ENCODE measurements at places on chromosomes 5 and 9.

DNA sequence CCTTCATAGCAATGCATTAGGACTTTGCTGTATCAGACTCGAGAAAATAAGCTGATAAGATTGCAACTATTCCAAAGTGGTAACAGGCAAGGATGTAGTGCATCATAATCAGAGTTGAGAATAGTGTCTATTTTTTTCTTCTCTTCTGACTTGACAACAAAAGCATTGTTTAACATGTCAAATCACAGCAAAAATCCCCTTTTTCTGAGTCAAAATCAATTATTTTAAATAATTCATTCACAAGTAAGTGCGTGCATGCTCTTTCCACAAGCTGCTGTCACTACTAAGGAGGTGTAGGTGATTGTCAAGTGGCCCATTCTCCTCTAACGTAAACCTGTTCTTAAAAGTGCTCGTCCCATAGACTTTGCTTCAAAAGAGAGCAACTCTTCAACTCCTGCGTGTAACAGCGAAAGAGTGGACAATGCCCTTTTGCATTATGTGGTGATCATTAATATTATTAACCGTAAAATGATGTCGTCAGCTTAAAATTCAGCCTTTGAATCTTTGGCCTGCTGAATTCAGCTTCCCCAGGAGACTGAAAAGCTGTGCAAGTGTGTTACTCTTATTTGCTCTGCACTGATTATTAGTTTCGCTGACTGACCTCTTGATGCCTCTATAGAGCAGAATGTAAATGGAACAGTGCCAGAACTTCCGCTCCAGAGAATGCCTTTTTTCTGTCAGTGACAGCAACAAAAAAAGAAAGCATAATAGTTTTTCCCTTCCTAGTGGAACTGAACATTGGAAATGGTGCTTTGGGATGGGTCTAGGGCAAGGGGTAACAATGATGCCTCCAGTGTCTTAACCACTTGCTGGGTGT lies 680.8 kb upstream of the SEMA6A start:
- DNase-seq = no peak

GRCh38 chr5:37005946-37006540 lies 129.5 kb downstream of the NIPBL start:
- no peak for DNase-seq

DNA sequence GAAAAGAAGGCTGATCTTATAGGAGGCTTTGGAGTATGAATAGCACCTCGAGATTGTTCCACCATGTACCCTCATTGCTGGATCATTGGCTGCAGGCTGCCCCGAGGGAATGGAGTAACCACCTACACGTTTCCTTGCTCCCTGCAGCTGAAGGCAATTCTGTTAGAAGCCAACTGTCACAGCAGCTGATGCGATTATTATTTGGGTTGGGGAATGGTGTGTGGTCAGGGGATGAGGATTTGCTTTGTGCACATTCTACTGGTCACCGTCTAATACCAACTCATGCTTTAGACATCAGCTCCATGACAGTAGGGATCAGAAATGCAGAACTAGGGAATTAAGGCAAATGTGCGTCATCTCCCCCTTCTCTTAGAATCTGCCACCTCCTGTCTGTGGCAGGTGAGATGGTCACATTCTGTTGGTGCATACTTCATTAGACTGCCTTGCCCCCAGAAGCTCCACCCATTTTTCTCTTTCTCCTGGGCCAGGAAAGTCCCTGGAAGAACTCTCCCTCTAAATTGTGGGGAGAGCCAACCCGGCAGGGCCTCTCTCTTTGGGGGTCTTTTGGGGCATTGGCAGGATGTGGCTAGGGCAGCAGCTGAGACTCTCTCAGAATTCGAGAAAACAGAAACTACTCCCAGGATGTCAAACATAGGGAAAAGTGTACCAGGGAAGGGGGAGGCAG lies 32.8 kb downstream of the NEUROG1 start:
- DNase-seq = no peak

GRCh38 chr9:79809931-79810330 lies 238.2 kb downstream of the TLE4 start:
- no peak for DNase-seq

GRCh38 chr9:134419684-134420076 lies 93.4 kb downstream of the RXRA start:
- no peak for DNase-seq

DNA sequence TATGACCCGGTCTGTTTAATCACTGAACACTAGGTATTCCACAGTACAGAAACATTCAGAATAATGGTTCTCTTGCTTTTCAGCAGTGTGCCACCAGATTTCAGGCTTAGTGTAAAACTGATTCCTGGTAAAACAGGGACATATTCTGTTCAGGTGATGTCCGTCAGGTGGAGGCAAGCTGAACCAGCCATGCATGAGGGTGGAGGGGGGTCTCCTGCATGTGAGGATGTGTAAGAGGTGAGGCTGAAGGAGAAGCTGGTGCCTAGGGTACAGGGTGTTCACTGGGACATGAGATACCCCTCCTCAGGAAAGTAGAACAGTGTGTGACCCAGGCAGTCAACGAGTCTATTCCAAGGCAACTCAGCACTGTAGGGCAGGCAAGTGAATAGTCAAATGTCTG lies 563.9 kb downstream of the BNC2 start:
- DNase-seq = no peak

DNA sequence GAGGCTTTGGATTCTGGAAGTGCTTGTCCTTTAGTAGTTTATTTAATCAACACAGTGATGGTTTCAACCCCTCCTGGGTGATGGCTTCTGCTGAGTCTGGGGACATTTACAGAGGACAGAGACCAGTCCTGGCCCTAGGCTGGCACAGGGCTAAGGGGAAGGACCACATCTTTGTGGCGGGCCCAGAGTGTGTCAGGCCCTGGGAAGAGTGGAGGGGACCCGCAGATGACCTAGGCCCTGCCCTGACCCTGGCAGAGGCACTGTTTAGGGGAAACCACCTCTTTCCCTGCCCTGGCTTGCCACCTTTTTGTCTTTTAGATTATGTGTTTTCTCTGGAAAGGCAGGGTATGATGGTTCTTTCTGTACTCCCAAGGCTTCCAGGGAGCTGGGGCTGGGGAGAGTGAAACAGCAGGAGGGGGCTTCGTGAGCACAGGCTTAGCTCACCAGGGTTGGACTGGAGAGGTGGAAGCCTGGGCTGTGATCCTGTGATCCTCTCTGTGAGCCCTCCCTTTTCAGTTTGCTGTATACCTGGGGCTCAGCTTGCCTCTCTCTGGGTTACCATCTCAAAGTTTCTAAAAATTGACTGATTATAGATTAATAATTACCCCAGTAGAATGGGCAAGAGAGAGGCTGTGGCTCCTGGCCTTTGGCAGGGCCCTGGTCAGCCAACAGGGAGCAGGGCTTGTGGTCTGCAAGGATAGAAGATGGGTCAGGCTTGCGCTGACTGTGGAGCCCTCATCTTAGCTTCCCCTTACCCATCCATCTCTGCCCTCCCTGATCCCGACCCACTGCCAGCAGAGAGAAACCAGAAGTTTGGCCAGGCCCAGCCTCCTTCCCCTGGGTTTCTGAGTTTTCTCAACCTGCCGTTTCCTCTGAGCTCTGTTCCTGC lies 1.7 kb upstream of the SYNPO start:
- no peak for DNase-seq

DNA sequence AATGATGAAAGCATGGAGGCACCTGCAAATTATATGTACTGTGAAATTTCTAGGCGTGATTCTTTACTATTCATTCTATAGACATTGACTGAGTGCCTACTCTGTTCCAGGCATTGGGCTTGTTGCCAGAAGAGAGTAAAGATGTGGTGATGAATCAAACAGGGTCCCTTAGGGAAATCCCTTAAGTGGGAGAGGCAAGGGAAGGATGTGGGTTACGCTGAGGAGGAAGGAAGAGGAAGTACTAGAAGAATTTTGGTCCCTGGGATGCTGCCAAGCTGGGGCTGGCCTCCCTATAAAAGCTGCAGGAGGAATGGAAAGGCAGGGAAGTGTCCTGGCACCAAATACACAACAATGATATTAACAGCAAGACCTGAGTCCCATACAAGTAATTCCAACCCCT lies 76.7 kb upstream of the SPOCK1 start:
- DNase-seq = no peak

- DNase-seq = no peak
These were observed 539.9 kb downstream of the BRINP1 start for GRCh38 chr9:118829334-118829733.

DNA sequence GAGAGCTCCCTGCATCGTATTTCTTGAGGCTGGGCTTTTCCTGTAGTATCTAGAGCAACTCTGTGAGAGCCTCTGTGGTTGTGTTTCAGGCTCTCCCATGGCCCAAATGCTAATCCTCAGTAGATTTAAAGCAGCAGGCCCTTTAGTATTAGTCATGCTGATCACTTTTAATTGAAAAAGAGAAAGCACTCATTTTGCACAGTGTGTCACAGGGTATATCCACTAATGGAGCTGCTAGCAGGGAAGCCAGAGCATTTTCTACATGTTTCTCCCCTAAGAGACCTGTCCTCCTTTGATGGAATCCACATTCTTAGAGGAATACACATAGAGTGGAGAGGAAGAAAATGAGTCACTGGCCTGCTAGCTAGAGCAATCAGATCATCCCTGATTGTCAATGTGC lies 348.5 kb downstream of the TMEM232 start:
- DNase-seq = no peak

DNA sequence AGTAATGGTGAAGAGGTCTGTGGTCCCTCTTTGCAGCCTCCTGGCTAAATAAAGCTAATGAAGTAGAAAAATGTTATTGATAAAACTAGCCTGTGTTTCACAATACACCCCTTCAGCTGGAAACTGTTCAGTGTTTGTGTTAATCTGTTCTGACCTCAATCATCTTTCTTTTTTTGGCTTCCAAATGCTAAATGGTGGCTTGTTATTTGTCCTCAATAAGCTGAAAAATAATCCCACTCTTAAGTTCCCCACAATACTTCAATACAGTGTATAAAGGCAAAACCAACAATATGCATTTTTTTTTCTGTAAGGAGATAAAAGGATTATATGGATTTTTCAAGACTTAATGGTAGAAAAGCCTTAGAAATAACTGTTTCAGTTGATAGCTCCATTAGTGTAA lies 560.5 kb downstream of the TUSC1 start:
- no peak for DNase-seq

GRCh38 chr5:96626956-96627355 lies 35.2 kb upstream of the CAST start:
- no peak for DNase-seq

- DNase-seq = no peak
These were observed 48.9 kb downstream of the PFDN1 start for GRCh38 chr5:140253985-140254384.

- no peak for DNase-seq
These were observed 17.5 kb downstream of the IL9 start for GRCh38 chr5:135878156-135878620.

GRCh38 chr5:133052317-133053175 lies 733 bp downstream of the HSPA4 start:
- DNase-seq = no peak

DNA sequence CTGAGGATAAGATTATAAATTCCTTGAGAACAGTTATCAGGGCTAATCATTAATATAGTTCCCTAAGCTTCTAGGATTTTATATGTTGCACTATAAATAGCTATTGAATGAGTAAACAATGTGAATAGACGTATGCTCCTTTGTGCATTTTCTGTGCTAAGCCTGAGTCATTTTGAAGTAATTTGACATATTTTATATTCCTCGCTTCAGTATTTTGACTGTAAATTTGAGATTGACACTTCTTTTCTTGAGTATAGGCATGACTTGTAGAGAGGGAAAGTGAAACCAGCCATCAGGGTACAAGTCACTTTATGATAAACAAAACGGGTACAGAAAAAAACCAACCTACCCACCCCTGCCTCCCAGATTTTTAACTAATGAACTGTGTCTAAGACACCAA lies 367.7 kb upstream of the PRR16 start:
- no peak for DNase-seq

GRCh38 chr9:35675732-35676392 lies 2.1 kb downstream of the CA9 start:
- no peak for DNase-seq

GRCh38 chr9:112015149-112015548 lies 118.5 kb downstream of the UGCG start:
- DNase-seq = no peak

DNA sequence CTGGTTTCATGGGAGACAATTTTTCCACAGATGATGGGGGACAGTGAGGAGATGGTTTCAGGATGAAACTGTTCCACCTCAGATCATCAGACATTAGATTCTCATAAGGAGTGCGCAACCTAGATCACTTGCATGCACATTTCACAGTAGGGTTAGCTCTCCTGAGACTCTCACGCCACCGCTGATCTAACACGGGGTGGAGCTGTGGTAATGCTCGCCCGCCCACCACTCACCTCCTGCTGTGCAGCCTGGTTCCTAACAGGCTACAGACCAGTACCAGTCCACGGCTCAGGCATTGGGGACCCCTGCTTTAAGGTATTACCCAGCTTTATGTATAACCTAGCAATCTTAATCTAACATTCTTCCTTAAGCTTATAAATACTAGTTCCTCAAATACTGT lies 35.6 kb downstream of the TTC39B start:
- DNase-seq = no peak

DNA sequence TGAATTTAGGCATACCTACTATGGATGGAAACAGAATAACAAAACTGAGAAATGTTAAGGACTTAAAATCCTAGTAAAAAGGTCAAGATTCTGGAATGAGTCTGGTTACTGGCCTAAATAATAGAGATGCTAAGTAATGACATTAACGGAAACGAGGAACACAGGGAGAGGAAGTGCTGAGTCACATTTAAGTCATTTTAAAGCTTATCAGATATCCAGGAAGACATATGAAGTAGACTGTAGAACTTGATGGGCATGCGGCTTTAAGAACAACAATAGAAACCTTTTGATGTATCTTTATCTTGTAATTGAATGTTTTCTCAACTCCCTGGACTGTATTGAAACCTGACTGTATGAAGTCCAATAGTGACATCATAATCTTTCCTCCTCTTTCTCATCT lies 1251.4 kb upstream of the CDH6 start:
- DNase-seq = no peak

DNA sequence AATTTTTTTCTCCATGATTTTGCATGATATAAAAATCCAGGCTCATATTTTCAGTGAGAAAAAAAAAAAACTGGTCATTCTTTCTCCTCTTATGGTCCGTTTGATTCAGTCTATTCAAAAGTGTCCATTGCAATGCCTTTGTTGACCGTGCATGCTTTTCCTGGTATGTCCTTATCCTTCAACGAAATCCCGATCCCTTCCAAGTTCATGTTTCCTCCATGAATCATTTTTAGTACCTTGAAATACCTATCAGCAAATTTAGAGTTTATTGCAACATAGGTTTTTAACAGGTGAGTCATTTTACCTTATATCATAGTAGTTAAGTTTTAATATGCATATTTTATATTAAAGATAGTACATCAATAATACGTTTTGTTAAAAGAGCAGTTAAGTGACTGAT lies 773.8 kb upstream of the CHD1 start:
- DNase-seq = no peak

- DNase-seq = no peak
These were observed 65.3 kb downstream of the CDC14B start for GRCh38 chr9:96554326-96554725.

DNA sequence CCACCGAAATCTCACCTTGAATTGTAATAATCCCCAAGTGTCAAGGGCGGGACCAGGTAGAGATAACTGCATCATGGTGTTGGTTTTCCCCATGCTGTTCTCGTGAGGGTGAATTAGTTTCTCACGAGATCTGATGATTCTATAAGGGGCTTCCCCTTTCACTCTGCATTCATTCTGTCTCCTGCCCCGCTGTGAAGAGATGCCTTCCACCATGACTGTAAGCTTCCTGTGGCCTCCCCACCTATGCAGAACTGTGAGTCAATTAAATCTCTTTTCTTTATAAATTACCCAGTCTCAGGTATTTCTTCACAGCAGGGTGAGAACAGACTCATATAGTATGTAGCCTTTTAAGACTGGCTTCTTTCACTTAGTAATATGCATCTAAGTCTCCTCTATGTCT lies 128.1 kb upstream of the NR5A1 start:
- no peak for DNase-seq
